ENCODE measurements at places on chromosomes 3 and 15.

DNA sequence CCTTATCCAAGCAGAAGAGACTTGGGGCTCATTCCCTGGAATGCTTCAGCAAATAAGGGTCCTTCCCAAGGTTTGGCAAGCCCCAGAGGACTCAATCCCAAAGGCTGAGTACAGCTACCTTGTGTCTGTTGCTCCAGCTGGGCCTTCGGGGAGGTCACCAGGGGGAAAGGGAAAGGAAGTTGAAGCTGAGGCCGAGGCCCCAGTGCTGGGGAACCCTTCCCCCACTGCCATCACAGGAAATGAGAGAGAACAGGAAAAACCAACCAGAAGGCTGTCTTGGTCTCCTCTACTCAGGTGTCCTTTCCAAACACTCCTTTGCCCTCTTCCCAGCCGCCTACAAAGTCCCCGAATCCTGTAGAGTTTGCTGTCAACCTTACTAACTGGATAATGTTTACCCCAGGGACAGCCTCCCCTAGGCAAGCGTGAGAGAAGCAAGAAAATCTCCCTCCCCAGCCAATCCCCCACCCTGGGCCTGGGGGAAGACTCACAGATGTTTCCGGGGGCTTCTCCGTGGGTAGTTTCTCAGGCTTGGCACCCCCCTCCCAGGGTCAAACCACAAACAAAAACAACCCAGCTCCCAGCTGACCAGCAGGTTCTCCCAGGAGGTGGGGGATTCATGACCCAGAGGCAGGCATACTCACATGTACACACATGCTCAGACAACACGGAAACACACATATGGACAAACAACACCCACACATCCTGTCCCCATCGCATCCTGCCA lies 5.5 kb downstream of the CSRNP1 start:
- DNase-seq: peak; percentile 44

DNA sequence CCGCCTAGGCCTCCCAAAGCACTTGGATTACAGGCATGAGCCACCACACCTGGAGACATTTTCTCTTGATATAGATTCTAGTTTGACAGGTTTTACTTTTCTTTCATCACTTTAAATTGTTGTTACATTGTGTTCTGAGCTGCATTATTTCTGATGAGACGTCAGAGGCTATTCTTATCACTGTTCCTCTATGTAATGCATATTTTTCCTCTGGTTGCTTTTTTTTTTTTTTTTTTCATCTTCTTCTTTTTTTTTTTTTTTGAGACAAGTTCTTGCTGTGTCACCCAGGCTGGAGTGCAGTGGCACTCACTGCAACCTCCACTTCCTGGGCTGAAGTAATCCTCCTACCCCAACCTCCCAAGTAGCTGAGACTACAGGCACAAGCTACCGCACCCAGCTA lies 41.2 kb downstream of the TRA2B start:
- DNase-seq: peak; percentile 81

- no peak for DNase-seq
Measured at GRCh38 chr15:33860754-33861153, 107.5 kb upstream of the CHRM5 start.

- peak; percentile 70 for DNase-seq
Measured at GRCh38 chr15:79948095-79948695, 22.8 kb downstream of the BCL2A1 start.

- DNase-seq: no peak
Measured at GRCh38 chr3:187612656-187613055, 57.5 kb downstream of the SST start.

- DNase-seq: peak; percentile 31
Measured at GRCh38 chr15:80849308-80849707, 70.1 kb downstream of the CEMIP start.

DNA sequence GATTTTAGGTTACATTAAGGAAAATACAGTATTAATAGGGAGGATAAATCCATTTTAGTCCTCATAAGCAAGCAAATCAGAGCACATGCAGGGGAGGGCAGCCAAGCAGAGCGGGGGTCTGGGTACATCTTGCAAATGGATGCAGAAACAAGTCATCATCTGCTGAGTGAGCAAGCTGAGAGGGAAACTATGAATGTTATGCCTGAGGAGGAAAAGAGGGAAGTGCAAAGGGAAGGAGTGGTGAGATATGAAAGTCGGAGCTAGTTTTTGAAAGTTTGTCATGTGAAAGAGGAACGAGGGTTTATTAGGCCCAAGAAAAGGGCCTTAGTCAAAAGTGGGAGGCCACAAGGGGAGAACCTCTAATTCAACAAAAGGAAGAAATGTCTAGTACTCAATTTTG lies 15.4 kb downstream of the PTX3 start:
- DNase-seq: peak; percentile 76

DNA sequence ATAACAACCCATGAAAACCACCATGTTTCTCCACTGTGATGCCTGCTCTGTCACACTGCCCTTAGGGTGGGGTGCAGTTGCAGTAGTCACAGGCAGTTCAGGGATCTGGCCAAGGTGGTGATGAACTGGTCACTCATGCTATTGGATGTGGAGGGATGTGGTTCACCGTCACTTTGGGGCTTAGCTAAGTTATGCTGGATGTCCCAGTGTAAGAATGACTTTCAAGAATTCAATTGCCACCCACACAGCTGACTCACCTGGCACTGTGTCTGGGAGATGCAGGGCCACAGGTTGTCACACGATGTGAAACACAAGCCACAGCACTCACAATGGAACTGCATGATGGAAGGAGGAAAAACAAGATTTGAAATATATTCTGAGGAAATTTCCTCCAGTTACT lies 146.1 kb upstream of the CTNNB1 start:
- no peak for DNase-seq

DNA sequence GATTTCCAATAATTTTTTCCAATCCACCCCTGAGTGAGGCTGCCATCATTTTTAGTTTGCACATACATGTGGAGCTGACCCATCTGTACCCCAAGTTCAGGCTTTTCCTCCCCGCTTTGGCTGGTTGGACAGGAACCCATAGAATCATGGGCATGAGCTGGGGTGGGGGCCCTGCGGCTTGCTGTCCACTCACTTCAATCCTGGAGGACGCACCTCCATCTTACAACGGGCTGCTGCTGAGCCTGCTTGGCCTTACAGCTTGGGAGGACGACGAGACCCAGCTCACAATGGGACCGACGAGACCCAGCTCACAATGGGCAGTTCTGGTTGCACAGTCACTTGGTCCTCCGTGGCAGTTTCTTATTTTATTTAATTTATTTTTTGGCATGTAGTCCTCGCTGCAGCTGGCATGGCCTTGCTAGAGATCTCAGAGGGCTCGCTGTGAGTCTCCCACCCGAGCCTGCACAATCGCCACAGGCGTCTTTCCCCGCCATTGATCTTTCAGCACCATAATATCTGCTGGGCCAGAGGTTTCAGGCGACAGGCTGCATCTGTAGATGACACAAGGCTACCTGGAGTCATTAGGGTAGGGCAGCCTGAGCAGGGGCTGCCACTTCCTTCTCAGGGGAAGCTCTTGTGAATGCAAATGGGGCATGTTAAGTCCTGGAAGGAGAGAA lies 19.6 kb upstream of the EPHB3 start:
- no peak for DNase-seq

GRCh38 chr3:150253622-150254021 lies 154.5 kb upstream of the TSC22D2 start:
- peak; percentile 52 for DNase-seq

- DNase-seq: no peak
Measured at GRCh38 chr3:34102288-34102687, 303.9 kb downstream of the PDCD6IP start.

DNA sequence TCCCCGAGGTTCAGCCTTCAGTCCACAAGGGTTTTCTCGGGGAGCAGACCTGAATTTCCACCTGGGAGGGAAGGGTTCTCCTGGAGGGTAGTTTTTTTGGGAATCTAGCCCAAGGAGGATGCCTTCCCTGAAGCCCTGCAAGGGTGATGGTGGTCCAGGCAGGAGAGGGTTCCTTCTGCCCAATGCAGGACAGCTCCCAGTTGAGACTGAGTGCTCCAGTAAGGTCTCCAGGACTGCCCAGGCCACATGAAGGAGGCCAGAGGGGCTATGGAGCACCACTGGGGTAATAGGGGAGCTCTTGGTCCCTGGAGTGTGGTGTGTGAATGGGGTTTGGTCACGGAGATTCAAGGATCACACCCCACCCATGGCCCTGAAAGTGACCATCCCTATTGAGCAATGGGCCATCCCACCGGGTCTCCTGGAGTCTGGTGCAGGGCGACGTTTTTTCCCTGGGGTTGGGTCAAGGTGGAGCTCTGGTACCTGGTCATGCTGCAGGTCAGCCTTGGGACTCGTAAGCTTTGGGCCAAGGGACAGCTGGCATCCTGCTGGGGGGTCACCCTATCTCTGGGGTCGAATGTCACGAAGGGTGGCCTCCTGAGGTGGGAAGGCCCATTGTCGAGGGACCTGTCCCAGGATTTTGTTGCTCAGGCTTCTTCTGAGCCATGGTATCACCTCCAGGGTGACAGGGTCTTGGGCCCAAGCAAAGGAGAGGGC lies 196.5 kb downstream of the UBE3A start:
- DNase-seq: no peak

- peak; percentile 40 for DNase-seq
Measured at GRCh38 chr3:43223670-43224364, 62.5 kb upstream of the SNRK start.

DNA sequence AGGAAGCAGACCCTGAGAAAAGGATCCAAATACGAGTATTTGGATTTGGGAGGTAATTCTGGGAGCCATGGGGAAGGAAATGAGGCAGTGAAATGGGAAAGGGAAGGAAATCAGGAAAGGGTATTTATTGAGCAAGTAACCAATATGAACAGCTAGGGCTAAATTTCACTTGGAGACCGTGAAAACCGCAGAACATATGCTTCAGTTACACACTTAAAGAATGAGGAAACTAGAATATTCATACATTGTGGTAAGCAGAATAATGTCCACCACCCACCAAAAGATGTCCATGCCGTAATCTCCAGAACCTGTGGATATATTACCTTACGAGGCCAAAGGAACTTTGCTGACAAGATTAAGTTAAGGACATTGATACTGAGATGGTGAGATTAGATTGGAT lies 63.3 kb downstream of the LRRN1 start:
- no peak for DNase-seq

DNA sequence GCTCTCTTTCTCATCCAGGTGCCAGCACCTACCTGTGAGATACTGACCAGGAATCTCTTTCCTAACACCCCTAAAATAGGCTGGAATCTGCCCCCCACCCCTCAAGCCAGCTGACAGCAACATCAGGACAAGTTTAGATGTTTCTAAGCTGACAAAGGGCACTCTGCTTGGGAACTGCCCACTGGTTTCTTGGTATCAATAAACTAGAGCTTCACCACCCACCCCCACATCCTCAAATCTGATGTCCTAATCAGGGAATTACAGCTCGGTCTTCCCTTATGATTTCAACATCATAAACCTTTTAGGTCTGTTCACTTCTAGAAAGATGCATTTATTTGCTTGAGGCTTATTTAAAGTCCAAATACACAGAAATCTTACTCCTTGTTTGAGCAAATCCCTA lies 34.7 kb downstream of the CEP19 start:
- peak; percentile 66 for DNase-seq

- DNase-seq: peak; percentile 31
Measured at GRCh38 chr15:51864408-51865056, 35.1 kb downstream of the TMOD3 start.

GRCh38 chr3:157301755-157302154 lies 134.9 kb upstream of the PTX3 start:
- no peak for DNase-seq

GRCh38 chr3:153762411-153763235 lies 358.6 kb upstream of the ARHGEF26 start:
- DNase-seq: no peak

GRCh38 chr3:168950622-168951021 lies 712.9 kb downstream of the MECOM start:
- no peak for DNase-seq

DNA sequence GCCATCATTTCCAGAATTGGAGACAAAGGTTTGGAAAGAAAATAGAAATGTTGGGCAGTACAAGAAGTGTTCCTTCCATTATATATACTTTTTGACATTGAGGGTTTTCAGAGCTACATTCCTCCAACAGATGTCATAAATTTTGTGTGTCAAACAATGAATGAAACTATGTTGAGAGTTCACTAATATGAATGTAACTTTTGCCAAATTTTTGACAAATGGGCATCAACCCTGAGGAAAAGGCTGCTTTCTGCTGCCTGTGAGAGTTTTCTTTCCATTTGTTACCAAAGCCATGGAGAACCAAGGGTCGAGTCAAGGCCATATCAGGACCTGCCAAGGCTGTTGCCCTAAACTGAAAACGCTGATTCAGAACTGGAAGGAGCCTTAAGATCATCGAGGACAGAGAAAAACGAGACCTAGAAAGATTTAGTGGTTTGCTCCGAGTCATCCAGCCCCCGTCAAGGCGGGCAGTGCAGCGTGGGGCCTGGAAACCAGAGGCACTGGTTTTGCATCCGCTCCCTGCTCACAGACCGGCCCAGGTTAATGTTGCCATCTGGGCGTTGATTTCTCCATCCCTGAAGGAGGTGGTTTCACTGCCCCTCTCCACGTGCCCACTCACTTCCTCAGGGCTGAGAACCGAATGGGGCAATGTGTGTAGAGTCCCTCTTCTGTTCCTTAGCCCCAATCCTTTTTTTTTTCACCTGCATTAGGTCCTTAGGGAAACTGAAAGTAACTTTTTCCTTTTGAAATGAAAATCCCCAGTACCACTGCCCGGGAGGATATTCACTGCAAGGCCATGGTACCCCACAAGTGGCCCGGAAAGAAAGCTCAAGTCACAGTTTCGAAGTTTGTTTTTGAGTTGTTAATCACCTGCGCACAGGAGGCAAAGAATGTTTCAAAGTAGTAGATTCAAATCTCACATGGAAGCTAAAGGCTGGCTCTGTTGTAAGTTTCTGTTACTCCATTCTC lies 32.8 kb downstream of the TPM1 start:
- DNase-seq: peak; percentile 3

- no peak for DNase-seq
Measured at GRCh38 chr3:53074761-53075742, 29.2 kb upstream of the SFMBT1 start.

DNA sequence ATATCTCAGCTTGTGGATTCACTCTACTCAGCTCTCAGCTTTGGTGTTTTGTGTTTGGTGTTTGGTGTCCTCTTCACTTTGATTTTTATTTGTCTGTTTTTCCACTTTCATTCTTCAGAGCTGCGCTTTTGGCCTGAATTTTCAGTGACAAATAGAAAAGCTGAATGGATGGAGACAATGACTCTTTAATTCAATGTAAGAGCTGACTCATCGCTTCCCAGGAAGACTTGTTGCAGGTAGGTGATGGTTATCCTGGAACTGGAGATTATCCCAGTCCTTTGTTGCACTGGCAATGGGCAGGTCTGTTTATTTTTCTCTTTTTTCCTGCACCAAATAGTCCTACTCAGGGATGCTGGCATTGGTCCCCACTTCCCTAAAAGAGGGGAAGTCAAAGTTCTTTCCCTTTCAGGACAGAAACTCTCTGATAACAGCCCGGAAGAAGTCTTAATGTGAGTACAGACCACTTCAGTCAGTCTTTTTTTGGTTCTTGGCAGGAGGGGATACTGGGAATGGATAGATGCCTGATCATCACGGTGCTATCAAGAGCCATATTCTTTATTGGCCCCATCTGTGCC lies 12.4 kb upstream of the AEN start:
- no peak for DNase-seq
